OCI-LY7 (cell line): ENCODE measurements at places on chromosomes 5 and 9.

DNA sequence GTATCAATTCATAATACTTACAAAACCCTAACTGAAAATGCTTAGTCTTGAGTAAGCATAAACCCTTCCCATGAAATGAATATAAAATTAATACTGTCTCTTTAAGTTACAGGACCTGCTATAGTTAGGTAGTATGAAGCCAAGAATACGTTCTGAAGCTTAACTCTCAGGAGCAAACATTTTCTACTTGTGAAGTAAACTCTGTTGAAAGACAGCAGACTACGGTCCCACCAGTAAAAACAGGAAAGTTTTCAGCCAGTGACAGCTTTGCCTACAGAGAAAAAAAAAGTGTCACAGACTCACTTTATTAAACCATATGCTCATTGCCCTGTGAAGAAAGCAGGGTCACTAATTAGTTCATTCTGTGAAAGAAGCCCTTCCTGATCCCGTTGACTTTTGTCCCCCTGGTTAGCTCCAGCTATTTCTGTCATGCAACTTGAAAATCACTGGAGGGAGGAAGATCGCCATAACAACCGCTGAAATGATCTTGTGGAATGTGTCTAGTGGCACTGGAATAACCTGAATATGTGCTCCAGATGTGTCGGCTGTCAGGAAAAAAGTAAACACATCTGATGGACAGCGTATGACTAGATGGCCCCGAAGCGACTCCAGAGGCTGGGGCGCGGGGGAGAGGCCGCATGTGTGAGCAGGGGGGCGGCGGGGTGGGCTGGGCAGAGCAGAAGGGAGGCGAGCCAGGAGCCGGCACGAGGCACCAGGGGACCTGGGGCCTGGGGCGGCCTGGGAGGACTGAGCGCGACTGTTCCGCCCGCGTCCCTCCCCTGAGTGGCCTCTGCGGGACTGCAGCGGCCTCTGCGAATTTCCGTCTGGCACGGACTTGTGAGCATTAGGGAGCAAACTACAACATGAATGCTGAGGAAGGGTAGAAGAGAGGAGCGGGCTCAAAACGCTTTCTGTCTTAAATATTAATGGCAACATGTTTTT is 41.9 kb downstream of the BNC2 start:
- no peak for DNase-seq

GRCh38 chr9:89311346-89312221 is 589 bp downstream of the CKS2 start:
- DNase-seq, result peak; percentile 47

DNA sequence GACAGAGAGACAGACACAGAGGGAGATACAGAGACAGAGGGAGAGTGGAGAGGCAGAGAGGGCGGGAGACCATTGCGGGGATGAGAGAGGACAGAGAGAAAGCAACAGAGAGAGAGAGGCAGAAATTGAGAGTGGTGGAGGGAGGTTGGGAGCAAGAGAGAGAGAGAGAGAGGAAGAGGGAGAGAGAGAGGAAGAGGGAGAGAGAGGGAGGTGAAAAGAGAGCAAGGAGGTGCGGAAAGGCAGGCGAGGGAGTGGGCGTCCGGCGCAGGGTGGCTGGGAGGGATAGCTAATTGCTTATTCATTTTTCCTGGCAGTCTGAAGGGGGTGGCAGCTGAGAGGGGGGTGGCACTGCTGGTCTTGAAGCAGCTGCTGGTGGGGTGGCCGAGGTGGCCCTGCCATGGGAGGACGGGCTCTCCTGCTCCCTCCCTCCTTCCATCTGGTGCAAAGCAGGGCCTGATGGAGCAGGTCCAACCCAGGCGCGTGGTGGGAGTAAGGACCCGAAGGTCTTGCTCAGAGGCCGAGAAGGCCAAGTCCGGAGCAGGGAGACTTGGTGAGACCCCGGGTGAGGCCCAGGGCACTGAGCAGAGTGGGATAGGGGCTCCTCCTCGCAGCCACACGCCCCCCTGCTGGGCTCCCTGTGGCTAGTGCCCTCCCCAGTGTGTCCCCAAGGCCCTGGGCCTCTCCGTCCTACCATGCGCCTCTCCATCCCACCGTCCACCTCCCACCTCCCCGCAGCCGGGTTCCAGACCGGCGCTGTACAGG is 25.3 kb upstream of the RNU6ATAC start:
- no peak for DNase-seq

DNA sequence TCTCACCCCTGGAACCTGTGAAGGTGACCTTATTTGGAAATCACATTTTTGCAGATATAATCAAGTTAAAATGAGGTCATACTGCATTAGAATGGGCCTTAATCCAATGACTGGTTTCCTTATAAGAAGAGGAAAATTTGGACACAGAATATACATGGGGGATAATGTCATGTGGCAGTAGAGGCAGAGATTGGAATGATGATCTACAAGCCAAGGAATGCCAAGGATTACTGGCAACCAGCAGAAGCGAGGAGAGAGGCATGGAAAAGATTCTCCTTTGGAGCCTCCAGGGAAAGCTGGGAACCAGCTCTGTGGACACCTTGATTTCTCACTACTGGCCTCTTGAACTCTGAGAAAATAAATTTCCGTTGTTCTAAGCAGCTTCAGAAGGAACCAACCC is 20.2 kb upstream of the CEP78 start:
- no peak for DNase-seq

DNA sequence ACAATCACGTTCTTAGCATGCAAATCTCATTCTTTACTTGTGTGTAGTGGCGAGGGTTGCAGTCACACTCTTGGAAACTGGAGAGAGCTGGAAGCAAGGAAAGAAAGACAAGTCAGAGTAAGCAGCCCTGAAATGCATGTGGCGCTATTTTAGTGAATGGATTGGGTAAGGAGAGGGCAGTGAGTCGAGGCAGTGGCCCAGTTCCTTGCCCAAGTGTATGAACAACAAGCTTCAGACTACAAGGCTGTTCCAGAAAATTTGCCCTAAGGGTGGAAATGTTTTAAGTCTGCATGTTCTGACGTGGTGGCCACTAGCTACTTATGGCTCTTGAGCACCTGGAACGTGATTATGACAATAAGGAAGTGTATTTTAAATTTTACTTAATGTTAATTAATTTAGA is 59.4 kb upstream of the PTPN3 start:
- DNase-seq, result no peak

DNA sequence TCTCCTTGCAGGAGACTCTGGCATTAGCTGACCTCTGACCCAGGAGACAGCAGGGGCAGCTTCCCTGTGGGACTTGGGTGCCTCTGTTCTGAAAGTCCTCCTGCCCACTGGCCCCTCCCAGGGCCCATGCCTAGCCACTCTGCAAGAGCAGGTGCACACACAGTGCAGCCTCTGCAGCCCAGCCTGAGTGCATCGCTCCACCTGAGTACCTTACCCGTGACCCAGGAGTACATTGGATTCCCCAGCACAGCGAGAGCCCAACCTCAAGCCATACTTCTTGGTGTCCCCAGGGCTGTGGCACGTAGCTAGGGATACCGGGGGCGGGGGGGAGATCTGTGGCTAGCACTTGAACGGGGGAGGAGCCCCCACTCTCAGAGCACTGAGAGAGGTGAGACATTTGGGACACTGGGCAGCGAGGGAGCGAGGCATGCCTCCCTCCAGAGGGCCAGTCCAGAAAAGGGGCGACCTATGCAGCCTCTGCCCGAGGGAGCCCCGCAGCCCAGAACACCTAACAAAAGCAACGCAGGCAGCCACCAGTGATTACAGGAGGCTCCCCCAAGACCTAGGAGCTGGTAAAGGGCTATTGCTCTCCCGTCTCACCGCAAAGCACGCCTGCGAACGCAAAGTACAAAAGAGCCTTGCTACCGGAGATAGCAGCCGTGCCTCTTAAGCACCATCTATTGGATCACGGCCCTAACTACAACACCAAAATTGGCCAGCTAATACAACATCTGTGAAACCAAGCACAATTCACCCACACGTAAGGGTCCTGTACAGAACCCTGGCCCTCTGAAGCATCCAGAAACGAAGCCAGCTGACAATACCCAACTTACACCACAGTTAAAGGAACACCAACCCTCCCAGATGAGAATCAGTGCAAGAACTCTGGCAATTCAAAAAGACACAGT is 826 bp upstream of the PRDM9 start:
- DNase-seq, result no peak

DNA sequence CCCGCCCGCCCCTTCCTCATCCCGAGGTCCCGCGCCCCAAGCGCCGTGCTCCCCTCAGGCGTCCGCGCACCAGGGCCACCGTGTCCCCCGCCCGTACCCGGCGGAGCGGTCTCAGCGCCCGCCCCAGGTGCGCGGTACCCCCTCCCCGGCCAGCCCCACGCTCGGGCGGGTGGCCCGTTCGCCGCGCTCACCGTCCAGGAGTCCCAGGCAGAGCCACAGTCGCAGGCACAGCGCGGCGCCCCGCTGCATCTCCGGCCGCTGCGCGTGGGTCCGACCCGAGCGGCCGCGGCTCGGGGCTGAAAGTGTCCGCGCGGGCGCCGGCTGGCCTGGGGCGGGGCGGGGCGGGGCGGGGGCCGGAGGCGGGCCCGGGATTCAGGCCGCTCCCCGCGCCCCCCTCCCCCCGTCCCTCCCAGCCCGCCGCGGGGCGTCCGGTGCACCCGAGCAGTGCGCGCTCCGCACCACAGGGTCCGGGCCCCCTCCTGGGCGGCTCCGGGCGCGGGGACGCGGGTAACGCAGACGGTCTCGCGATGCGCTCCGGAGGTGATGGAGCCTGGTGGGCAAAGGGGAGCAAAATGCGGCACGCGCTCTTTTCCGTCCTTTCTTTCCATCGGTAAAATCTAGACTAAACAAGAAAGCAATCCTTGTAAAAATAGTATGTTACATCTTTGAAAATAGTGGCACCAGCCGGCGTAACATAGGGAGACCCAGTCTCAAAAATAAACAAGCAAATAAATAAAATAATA is at the start of gene FLT4:
Gene FLT4, minus strand, starts transcription at position 304 of the 743 bp plus-strand sequence. Its CDS starts 55 bp downstream, at position 249.
- DNase-seq, result no peak
